T follicular helper cell (primary cell): ENCODE measurements at places on chromosomes 12 and 14.

DNA sequence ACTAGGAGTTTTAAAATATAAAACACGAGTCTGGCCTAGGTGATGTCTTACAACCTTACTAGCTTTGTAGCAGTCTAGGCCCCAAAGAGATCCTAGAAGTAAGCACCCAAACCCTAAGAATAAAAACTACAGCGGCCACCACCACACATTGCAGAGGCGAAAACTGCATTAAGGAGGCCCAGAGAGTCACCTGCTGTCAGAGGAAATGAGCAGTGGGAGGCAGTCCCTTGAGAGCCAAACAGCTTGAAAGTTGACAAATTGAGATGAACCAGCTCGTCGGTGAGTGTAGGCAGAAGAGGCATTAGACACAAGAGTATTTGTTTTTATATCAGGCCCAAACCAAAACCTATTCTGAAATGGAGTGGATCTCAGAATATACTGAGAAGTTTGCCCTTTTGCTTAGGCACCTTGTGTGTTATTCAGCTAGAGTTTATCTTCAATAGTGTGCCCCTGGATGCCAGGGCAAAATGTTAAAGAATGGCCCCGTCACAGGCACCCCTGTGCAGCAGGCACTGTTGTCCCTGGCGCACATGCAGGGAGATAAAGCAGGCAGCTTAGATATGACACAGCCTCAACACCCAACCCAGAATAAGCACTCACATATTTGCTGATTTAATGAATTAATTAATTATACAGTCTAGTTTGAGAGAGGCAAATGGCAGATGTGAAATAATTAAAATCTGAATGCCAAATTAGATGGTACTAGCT lies 56.7 kb downstream of the TTC7B start:
- DNase-seq: no peak

DNA sequence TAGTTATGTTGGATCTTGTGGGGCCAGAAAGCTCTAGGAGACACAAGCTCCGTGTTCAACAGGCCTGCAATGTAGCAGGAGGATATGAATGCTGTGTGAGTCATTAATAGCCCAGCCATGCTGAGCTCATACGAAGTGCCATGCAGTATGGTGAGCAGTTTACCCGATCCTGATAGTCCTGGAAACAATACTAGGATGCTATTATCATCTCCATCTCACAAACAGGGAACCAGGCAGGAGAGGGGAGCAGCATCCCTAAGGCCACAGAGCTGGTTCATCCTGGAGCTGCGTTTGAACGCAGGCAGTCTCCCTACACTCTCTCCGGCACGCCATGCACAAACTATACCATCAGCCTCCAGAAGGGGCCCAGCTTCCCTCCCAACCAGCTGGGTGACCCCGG lies 20.5 kb downstream of the TTC7B start:
- DNase-seq: no peak

DNA sequence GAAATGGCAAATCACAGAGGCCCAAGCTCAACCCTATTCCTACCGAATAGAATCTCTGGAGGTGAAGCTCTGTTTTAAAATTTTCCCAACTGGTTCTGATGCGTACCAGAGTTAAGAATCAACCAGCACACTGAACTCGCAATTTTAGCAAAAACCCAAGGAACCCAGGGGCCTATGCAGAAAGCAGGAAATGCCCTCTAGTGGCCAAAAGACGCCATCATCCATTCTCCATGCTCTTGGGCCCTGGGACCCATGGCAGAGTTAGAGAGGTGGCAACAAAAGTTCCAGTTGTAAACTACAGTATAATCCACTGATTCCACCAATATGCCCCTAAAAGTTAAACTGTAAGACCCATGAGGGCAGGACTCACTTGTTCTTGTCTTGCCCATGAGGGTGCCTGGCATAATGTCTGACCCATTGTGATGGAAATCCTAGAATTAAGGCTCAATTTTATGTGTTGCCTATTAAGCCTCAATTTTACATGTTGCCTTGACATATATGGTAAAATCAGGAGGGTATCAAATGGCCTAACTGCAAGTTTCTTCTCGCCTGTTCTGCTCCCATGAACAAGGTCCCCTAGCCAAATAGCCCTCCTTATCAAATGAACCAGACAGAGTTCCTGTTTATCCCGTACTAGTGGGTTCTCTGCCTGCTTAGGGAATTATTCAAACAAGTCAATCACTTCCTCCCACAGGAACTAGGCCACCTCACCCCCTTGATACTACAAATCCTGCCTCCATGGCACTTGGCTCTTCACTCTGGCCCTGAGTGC lies 137.5 kb upstream of the CPM start:
- DNase-seq: peak; percentile 30

DNA sequence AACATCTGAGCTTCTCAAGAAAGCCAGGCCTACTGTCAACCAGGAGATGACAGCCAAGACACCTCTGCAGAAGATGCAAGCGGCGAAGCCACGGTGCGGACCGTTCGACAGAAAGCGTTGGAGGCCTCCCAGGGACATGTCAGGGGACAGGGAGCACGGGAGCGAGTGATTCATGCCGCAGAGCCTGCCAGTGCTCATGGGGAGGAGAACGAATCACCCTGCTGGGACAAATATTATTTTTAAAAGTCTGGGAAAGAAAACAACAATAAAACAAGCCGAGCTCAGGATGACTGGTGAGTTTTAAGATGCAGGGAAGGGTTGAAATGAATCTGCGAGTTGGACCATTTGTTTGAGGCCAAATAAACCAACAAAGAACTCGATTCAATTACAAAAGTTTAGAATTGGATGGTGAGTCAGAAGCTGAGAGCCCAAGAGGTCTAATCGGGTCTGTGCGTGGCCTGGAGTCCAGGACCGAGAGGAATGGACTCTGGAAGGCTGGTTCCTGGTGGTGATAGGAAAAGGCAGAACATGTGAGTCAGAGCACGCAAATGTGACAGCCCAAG lies 91.0 kb downstream of the RBM19 start:
- no peak for DNase-seq

GRCh38 chr14:44756554-44756953 lies 205.2 kb downstream of the KLHL28 start:
- no peak for DNase-seq

DNA sequence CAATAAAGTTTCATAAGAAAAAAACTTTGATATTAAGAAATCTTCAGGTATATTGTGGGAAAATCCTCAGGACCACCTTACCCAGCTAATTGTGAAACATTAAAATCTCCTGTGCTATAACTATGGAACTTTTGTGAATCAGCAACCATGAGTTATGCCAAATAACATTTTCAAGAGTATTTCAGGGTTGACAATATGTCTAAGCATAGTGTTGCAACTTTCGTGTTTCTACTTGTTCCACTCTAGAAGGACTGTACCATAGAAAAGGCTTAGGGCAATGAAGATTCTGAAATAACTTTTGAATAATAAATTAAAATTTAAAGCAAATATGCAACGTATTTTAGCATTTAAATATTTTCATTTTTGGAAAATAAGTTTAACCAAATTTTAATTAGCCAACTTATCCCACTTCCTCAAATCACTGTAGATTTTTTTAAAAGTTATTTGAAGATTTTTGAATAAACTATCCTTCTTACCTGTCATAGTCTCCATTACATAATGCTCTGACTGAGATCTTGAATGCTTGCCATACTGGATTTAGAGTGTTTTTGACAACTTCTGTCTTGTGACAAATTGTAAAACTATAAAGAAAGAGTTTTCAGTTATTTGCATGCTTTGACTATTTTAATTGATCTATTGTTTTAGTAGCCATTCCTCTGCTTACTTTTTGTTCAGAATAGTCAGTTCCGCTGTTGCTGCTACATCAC lies 143.6 kb downstream of the CPNE8 start:
- no peak for DNase-seq

DNA sequence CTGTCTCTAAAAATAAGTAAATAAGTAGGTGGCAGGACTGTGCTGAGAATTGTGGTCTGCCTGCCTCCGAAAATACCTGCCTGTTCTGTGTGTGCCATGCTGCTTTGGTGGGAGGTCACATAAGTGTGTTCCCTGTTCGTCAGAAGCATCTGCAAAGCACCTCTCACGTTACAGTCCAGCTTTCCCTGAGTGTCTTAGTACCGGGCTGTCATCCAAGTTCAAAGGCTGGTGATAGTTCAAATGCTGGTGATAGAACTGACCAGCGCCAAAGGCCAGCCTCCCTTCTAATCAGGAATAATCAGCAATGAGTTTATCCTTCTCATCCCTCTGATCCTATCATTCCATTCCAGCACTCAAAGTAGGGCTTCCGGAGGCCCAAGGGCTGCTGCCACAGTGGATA lies 5.6 kb downstream of the CABP1 start:
- DNase-seq: no peak

GRCh38 chr12:42683933-42684801 lies 94.6 kb upstream of the PRICKLE1 start:
- DNase-seq: no peak

GRCh38 chr12:62210422-62210821 lies 49.8 kb upstream of the USP15 start:
- DNase-seq: peak; percentile 12

DNA sequence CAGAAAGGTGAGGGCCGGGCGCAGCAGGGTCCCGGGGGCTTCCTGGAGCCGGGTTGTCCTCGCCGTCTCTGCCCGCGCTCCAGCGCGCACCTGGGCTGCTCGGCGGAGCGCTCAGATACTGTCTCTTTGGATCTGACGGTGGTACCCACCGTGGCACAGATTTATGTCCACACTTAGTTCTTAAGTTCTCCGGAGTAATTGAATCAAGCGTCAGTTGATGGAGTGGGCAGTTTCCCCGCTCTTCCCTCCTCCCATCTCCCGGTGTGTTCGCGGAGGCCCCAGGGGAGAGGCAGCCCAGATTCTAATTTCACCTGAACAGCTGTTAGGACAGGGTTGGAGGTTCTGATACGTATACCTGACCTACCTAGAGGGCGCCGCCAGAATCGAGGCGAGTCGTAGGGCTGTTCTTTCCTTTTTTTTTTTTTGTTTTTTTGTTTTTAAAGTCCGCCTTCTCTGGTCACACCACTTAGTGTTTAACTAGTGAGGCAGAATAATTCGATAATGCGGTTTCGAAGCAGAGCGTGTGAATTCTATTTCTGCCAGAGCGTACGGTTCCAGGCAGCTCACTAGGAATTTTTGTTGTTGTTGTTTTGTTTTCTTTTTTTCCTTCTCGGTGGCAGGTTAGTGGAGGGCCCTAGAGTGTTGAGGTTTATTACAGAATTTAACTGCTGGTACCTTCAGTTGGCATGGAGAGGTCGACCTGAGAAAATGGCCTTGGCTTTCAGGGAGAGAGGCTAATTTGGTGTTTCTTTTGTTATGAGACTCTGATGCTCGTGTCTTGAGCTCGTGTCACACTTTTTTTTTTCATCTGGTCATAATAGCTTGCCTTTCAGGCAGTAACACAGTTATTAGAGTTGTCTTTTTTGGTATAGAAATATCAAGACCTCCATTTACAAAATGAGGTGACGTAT lies 22.3 kb upstream of the GNS start:
- no peak for DNase-seq

GRCh38 chr14:25371068-25371467 lies 321.1 kb upstream of the STXBP6 start:
- no peak for DNase-seq

- no peak for DNase-seq
Observed at GRCh38 chr12:120801146-120801545, 75.5 kb downstream of the ACADS start.

- DNase-seq: no peak
Observed at GRCh38 chr12:76026643-76027063, 4.9 kb downstream of the PHLDA1 start.

- peak; percentile 4 for DNase-seq
Observed at GRCh38 chr14:50560931-50561285, 963 bp downstream of the ATL1 start.

GRCh38 chr12:124303579-124304313 lies 8.9 kb downstream of the RFLNA start:
- DNase-seq: no peak

- no peak for DNase-seq
Observed at GRCh38 chr12:113476176-113476986, 4.7 kb upstream of the LHX5 start.

GRCh38 chr12:55728939-55729818 lies at the start of gene CD63:
TSS of gene CD63 (minus strand) at chr12:55729009. CDS start at chr12:55728341, 668 bp downstream.
- DNase-seq: peak; percentile 29

DNA sequence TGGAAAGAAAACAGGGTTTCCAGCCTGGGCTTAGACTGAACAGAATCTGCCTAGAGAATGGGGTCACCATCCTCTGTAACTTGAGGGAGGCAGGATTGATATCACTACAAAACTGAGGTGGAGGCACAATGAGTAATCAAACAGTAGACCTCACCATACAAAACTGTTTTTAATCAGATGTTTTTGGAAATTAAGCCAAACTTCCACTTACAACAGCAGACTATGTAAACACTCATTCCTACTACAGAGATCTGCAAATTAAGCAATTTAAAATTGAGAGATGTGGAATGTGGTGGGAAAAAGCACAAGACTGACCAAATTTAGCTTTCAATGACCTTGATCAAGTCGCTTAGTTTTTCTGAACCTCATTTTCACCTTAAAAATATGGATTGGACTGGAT lies 104.3 kb upstream of the SLC38A4 start:
- no peak for DNase-seq

GRCh38 chr12:116391501-116391900 lies 114.0 kb upstream of the MED13L start:
- no peak for DNase-seq

GRCh38 chr12:120055231-120056000 lies 61.1 kb downstream of the RAB35 start:
- DNase-seq: no peak

DNA sequence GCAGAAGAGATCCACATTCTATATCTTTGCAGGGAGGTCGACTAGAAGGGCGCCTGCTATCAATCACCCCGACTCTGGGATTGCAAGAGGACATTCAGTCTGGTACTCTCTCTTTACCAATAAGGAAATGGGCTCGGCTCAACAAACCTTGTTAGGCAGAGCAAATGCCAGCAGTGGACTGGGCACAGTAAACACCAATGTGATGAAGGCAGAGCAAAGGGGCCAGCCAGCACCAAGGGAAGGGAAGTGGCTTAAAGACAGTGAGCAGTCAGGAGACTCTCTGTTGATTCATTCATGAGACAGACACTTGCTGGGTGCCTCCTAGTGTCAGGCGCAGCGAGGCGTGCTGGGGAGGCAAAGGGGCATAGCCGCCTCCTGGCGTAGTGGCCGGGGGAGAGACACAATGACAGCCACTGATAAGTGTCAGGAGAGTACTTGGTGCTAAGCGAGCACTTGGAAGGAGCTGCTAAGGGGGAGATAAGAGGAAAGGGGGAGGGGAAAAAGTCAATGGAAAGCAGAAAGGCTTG lies 34.1 kb downstream of the TMCC3 start:
- DNase-seq: no peak

DNA sequence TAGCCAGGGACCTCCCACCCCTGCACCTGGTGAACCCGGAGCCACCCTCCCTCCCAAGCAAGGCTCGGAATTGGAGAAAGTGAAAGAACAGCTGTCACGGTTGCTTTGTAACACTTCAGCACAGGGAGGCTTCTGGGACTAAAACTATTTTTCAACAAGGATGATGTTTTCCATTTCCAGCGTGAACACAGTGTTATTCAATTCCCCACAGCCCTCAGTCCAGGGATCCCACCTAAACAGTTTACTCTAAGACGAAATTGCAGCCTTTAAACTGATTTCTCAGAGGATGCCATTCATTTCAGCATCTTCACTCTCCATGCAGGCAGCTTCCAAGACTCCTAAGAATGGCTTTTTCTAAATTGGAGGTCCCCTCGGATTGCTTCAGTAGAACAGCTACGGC lies 229.2 kb downstream of the SLC15A4 start:
- no peak for DNase-seq

GRCh38 chr14:72500234-72500838 lies 393.6 kb downstream of the DPF3 start:
- no peak for DNase-seq

GRCh38 chr12:4388662-4389061 lies 9.2 kb upstream of the FGF23 start:
- DNase-seq: no peak

- no peak for DNase-seq
Observed at GRCh38 chr12:127172861-127173260, 1094.1 kb upstream of the TMEM132C start.

- DNase-seq: no peak
Observed at GRCh38 chr12:112803620-112804282, 12.2 kb downstream of the RPH3A start.
